ENCODE measurements at places on chromosomes 3 and 15.
A peak's percentile ranks its signal among the peaks of the same experiment; 100 is the strongest.

GRCh38 chr3:43497422-43497821 is 124.4 kb downstream of the ANO10 start:
- DNase-seq = no peak

GRCh38 chr3:9782770-9783169 is 9.5 kb downstream of the TADA3 start:
- no peak for DNase-seq

- peak; percentile 29 for DNase-seq
Observed at GRCh38 chr3:69961706-69962439, 37.7 kb upstream of the SAMMSON start.

- no peak for DNase-seq
Observed at GRCh38 chr3:167520266-167521005, 46.6 kb upstream of the SERPINI2 start.

DNA sequence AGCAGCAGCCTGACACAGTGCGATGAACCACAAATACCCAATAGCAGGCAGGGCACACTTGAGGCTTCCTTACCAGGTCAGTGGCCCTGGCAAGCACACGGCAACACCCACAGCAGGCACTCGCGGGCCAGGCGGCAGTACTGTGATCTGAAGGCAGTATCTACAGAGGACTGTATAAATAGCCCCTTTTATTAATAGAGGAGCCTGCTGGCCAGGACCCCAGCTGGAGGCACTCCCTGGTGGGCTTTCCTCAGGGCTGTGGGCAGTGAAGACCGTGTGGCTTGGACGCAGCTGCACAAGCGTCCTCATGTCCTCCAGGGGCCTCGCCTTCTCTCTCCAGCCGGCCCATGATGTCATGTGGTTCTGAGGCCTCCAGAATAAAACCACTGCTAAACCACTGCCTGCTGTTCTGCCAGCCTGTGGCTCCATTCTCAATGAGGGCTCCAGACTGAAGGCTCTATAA is 44.1 kb downstream of the LRIG1 start:
- DNase-seq = no peak

- DNase-seq = no peak
Observed at GRCh38 chr3:133955892-133956291, 60.2 kb upstream of the RAB6B start.

DNA sequence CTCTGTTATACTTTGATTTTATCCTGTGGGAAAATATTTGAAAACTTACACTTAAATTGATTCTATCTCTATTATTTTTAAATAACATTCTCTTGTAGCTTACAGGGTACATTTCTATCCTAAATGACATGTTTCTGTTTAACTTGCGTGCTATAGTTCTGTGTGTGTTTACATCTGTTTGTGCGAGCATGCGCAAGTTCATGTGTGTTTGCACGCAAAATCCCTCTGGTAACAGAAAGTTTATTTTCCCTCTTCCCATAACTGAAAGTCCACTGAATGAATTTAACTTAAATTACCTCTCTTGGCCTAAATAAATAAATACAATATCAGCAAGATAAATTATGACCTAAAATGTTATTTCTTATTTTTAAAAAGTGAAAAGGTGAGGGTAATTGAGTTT is 117.3 kb upstream of the NEO1 start:
- DNase-seq = no peak

- no peak for DNase-seq
Observed at GRCh38 chr3:127959041-127959440, 44.0 kb downstream of the KBTBD12 start.

GRCh38 chr3:77028005-77028404 is 11.9 kb upstream of the ROBO2 start:
- no peak for DNase-seq

GRCh38 chr3:117586161-117586560 is 876.6 kb downstream of the TUSC7 start:
- DNase-seq = no peak

- no peak for DNase-seq
Observed at GRCh38 chr3:13612829-13613228, 63.9 kb downstream of the FBLN2 start.

GRCh38 chr3:155064920-155065319 is 15.2 kb upstream of the MME start:
- DNase-seq = no peak

- no peak for DNase-seq
Observed at GRCh38 chr3:17982211-17982880, 239.9 kb upstream of the TBC1D5 start.

- DNase-seq = no peak
Observed at GRCh38 chr15:65887565-65887964, 18.3 kb downstream of the RAB11A start.

DNA sequence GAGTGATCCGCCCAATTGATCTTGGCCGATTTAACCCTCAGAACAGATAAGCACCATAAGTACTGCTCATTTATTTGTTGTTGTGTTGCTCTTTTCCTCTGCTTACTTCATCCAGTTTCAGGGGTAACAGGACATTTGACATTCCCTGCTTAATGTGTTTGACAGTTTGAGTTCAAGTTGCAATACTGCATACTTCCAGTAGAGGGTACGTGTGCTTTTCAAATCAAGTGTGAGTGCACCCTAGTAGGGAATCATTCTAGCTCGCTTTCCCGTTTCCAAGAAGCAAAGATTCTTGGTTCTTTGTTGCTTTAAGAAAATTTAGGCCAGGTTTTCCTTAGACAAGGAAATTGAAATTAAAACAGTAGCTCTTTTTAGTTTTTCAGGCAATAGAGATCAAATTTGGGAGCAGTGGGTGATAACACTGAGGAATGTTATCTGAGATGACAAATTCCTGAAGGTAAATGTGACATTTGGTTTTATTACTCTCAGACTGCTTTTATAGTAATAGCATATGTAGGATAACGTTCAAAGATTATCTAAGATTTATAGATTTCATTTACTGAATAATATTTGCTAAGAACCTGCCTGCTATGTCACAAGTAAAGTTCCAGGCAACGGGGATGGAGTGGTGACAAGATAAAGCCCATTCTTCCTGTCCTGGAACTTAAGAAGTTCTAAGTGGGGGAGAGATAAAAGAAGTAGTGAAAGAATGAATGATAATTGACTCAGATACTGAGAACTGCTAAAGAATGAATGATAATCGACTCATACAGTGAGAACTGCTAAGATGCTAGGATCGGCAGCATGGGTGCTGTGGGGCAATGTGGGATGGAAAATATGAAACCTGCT is 73.3 kb downstream of the SYNPR start:
- no peak for DNase-seq

DNA sequence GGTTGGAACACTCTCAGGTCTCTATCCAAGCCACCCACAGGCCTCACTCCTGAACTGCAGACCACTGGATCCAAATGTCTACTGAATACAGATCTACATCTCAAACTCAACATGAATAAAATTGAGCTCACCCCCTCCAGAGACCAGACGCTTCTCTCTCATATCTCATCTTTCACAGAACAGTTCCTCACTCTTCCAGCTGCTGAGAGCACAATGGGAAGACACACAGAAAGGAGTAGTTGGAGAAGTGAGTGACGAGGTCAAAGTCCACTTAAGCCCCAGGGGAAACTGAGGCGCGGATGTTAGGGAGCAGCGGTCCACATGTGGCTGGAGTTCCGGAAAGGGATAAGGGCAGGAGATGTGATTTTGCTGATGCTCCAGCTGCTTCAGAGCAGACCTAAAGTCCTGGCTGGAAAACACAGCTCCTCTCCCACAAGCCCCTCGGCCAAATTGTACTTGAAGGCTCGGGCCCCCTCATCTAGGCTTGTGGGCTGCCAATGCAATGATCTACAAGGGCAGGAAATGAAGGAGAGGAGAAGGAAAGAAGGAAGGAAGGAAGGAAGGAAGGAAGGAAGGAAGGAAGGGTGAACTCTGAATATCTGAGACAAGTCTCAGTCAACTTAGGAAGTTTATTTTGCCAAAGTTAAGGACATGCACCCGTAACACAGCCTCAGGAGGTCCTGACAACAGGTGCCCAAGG is 211.2 kb upstream of the TLE3 start:
- DNase-seq = no peak

GRCh38 chr3:20326541-20326940 is 140.5 kb upstream of the SGO1 start:
- no peak for DNase-seq

DNA sequence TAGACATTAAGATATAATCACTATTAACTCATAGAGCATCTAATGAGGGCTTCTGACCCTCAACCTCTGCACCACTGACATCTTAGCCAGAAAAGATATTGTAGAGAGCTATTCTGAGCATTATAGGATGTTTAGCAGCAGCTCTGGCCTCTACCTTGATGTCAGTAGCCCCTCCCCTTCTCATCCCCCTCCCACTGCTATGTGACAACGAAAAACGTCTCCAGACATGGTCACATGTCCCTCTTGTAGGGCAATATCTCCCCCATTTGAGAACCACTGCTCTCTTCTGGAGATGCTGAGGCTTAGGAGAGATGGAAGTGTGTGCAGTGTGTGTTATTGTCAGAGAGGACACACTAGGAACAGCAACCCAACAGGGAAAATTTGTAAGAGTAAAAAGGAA is 242.3 kb downstream of the FEZF2 start:
- DNase-seq = no peak

GRCh38 chr3:42263354-42264346 is 2.3 kb downstream of the CCK start:
- DNase-seq = no peak
